ENCODE measurements at places on chromosomes 12 and 14. TPM values are rescaled to one million over a fixed set of nuclear protein-coding genes. Genes with fewer than 3 reads are reported as not detected.

GRCh38 chr12:56160193-56160763 is 2.1 kb downstream of the MYL6 start:
- no peak for DNase-seq

GRCh38 chr14:33617154-33617553 is 333.7 kb downstream of the EGLN3 start:
- DNase-seq, result no peak

- DNase-seq, result no peak
Observed at GRCh38 chr12:11757531-11757930, 108.1 kb downstream of the ETV6 start.

DNA sequence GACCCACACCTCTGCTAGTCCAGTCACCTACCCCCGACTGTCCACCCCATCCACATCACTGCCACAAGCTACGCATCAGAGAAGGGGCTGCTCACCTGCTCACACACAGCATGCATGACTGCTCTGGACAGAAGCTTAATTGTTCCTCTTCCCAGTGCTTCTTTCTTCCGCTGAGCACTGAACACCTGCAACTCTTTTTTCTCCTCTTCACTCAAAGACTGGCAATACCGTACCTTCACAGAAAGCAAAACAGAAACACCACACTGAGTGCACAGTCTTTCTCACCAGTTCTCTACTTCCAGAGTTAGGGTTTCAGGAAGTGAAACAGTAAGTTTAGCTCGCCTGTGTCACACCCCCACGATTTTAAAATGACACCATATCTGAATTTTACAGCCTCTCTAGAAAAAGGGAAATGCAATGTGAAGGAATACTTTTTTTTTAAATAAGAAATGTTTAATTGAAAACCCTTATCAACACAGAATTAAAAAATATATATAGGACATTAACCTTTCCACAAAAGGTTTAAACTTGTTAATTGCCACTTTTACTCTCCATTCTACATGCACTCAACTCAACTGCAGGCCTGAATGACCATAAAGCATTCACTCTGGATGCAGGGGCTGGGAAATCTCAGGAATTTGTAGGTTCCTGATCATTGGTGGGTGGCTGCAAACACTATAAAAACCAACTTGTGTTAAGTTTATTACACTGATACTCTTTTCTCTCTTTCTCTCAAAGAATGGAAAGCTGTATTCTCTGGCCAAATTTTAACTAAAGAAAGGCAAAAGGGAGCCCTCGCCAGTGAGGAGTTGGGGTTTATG is 120.0 kb downstream of the PRICKLE1 start:
- DNase-seq, result no peak

Gene GPR137C
- total RNA-seq, result 3.8 TPM

Gene ACVR1B
- total RNA-seq, result 31.2 TPM

Gene OR4E2
- total RNA-seq, result not detected

Gene GPR65
- not detected for total RNA-seq

Gene PLEKHG7
- not detected for total RNA-seq
